T-helper 17 cell (primary cell): ENCODE measurements at places on chromosomes 3 and 15.

DNA sequence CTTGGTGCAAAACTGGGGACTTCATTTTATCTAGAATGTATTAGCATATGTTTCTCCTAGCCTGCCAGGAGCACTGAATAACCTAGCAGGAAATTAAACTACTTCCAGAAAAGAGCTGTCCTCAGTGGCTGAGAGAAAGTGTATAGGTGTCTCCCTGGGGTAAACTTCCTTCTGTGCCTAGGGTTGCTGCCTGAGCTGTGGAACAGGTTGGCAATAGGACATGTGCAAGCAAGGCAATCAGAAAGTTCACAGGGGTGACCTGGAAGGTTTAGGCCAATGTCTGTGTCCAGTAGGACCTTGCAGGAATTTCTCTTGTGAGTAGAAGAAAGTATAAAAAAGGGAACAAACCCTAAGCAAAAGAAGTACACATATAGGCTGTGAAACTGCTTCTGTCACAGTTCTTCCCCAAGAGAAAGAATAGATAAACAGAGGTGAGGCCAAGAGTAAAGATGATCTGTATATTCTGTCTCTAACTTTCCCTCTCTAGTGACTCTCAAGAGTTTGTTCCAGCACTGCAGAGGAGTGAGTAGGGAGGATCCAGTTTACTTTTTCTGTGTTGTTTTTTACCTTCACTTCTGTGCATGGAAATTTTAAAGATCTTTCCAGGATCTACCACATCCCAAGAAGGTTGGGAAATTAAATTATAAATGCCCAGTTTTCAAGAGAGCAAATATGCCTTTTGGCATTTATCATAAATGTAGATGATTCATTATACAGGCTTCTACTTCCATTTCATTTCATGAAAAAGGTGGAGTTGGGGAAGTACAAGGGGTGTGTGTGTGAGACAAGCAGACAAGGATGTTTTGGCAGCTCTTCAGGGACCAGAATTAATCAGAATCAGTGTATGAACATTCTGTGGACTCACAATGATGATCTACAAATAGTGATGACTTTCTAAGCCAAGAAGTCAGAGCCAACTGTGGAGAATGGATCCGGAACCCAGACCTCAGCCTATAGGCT is 155.2 kb downstream of the RBPMS2 start:
- DNase-seq, result no peak

GRCh38 chr3:36580716-36581115 is 183.6 kb downstream of the DCLK3 start:
- no peak for DNase-seq

DNA sequence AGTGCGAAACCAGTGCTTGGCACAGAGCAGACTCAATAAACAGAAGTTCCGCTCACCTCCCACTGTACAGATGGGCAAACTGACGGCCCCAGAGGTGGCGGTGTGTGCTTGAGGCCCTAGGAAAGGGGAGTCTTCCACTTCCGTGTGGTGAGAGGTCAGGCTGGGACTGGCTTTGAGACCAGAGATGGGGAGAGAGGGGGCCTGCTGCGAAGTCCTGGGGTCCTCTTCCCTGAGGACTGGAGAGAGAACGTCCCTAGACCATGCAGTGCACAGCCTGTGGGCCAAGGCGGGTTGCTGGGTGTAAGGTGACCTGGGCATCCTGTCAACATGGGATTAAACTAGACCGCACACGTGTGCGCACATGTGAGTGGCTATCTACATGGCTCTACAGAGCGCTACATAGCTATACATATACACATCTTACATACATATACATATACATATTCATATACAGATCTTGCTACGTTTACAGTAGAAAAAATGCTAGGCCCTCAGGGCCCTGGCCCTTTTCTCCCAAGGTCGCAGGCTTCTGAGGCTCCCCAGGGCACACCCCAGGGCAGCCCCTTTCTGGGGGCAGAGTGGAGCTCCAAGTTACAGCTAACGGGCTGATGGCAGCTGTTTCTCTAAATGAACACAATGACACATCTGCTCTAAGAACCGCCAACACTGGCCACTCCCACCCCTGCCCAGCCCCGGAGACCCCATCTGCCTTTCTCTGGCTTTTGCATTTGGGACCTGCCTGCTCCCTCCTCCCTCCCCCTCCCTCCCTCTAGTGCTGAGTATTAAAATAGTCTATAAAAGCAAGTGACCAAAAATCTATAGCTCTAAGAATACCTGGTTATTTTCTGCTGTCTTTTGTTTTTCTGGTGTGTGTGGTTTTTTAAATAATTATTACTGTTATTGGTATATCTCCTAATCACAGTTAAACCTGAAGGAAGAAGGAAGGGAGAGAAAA is 47.0 kb downstream of the HCN4 start:
- no peak for DNase-seq

DNA sequence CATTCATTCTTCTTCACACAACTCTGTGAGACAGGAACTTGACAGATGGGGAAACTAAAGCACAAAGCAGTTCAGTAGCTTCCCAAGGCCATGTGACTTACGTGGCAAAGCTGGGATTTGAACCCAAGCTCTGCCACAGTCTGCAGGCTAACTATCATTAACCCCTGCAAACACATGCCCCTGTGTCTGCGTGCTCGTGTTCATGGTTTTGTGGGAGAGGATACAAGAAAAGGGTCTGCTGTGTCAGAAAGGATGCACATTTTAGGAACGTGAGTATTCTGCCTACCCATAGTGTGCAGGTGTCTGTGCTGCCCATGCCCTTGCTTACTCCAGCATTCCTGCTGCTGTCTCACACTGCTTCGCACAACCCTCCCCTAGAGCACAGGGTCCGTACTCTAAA is 137.0 kb downstream of the CHDH start:
- no peak for DNase-seq
